Activated naive CD8-positive, alpha-beta T cell treated with anti-CD3 and anti-CD28 coated beads for 36 hours (primary cell): ENCODE measurements at places on chromosomes 5 and 9. TPM values are rescaled to one million over a fixed set of nuclear protein-coding genes. Genes with fewer than 3 reads are reported as not detected.

DNA sequence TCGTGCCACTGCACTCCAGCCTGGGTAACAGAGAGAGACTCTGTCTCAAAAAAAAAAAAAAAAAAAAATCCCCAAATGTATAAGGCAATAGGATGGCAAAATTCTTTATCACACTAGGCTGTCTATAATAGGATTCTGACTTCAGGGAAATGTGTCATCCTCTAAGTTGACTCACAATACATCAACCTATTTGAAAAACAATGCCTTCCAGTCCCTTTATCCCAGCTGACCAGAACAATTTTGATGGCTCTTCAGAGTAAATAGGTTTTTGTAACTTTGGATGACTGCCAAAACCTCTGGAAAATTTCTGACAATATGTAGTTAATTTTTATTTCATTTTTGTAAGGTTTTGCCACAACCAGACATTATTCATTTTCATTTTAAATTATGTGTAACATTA is 184.1 kb downstream of the CCDC192 start:
- DNase-seq, result no peak

GRCh38 chr5:124651663-124652513 is 94.6 kb downstream of the ZNF608 start:
- peak; percentile 44 for DNase-seq

DNA sequence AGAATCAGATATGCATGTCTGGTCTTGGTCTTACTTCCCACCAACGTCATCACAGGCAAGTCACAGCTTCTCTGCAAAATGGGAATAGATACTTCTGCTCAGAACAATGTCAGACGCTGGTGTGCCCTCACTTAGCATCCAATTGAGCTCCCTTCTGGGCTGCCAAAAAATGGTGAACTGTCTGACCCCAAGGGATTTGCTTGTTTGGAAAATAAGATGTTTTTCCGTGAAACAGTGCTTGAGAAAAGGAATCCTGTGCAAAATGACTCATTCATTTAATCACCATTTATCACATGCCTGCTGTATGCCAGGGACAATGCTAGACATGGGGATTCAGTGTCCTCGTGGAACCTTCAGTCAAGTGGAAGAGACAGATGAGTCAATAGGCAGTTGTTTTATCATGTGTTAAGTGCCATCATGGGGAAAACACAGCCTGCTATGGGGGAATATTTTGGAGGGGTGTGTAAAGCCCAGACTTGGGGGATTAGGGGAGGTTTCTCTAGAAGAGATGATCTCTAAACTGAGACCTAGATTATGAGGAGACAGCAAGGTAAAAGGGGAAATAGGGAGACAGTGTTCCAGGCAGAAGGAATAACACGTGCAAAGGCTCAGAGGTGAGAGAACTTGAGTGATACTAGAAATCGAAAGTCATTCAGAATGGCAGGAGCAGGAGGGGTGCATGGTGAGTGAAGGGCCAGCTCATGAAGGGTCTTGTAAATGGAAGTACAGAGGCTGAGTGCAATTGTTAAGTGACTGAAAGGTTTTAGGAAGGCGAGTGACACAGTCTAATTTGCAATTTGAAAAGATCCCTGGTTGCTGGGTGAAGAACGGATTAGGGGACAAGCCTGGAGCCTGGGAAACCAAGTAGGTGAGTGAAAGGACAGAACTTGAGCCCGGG is 3.9 kb downstream of the NIPAL4 start:
- no peak for DNase-seq

DNA sequence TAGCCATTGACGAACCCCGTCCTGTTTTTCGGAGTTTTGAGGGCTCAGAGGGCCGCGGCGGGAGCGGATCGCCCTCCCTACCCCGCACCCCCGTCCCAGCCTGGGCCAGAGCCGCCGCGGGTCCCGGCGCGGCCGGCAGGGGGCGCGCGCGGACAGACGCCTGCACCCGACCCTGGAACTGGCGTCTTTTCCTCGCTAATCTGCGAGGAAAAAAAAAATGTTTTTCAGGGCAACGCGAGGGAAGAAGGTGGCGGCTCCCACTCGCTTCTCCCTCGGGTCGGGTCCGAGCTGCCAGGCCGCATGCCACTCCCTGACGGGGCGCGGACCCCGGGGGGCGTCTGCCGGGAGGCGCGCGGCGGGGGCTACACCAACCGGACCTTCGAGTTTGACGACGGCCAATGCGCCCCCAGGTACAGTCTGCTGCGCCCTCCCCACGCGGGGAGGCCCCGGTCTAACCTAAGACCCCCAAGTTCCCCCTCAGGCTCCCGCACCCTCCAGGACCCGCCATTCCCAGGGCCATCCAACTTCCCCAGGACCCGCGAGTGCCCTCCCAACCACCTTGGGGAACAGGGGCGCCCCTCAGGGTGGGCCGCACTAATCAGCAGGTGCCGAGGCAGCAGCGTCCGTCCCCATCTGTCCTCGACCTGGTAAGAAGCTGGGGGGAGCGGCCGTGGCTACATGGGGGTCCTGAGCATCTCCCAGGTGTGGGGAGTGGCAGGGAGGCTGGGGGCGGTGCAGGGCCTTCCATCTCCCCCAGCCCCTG is at the start of gene KCNT1:
KCNT1 (plus strand) TSS at position 227 of the 763 bp plus-strand sequence; CDS start at position 301, 74 bp downstream.
- peak; percentile 73 for DNase-seq

DNA sequence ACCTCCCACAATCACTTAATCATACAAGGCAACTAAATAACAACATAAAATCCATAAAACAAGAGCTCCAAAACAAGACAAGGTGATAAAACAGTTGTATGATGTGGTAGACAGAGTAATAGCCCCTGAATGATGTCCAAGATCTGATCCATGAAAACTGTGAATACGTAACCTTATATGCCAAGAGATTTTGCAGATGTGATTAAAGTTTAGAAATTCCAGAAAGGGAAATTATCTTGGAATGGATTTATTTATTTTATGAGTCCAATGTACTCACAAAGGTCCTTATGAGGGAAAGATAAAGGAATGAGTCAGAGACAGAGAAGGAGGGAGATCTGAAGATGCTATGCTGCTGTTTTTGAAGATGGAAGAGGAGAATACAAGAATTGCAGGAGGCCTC is 1775.7 kb upstream of the C9orf72 start:
- no peak for DNase-seq

DNA sequence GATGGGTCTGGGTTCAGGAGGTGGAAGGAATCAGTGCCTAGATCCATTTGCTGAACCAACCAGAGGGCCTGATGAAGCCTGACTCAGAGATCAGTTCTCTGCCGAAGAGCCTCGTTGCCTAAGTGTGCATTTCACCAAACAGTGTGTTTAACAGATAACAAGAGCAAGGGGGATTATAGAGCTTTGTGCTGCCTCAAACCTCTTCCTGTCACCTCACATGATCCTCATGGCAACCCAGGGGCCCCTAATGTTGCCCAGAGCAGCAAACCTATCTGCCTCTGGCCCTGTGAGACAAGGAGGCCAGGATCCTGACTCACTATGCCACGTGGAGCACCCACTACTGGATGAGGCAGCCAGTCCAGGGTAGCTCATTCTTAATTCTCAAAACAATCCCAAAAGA is 66.3 kb upstream of the EPB41L4B start:
- no peak for DNase-seq

DNA sequence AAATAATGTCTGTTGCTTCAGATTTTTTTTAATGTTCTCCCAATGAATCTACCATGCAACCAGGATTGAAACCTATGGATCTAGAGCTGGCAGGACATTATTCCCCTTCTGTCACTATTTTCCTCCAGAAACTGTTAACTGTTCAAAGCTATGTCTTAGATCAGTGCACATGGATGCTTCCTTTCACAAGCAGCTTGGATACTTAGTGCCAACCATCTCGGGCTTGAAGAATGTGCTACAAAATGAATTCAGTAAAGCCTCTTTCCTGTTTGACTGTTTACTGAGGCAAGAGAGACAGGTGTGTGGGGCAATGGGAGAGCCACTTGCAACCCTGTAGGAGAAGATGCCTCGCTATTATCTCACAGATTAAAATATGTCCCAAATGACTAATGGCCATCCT is 774.8 kb downstream of the KCTD16 start:
- no peak for DNase-seq

- DNase-seq, result peak; percentile 85
These were observed at the start of gene FAM13B for GRCh38 chr5:138032572-138033385. FAM13B (minus strand) TSS chr5:138033079; CDS start chr5:138019111, 13,968 bp downstream.

DNA sequence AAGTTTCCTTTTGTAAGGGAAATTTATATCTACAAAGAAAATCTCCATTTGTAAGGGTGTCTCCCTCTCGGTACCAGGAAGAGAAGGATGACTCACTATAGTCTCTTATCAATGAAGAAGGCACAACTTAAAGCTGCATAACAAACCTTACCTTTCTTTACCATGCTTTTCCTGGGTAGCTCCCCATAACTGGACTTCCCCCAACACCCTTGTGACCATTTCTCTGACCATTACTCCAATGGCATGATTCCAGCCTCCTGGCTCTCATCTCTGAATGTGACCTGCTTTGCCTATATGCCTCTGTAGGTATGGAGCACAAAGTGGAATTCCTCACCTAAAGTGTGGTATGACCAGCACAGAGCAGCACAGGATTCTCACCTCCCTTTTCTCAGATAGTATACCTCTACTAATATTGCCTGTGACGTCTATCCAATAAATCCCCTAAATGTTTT is 62.8 kb downstream of the GNA14 start:
- no peak for DNase-seq

DNA sequence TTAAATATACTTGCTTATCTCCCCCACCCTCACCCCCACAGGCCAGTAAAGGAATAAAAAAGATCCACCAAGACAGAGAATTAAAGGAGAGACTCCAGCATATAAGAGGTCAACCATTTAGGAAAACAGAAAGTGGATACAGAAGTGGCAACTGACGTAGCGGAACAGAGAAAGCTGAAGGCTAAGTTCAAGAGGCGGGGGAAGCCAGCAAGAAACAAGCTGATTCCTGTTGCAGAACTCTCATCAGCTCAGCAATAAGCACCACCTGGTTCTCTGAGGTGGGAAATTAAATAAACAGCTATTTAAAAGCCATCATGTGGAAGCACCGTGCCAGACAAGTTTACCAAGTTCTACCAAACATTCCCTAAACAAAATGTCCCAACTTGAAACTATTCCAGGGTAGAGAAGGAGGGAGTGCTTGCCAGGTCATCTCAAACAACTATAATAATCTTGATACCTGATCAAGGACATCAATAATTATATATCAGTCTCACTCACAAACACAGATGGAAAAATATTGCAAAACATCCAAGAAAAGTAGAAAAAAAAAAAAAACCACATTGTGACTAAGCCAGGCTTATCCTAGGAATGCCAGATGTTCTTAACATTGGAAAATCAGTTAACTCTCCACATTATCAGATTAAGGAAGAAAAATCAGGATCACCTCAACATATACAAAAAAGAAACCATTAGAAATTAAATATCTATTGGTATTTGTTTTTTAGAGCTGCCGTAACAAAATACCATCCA is 7.3 kb upstream of the ARL15 start:
- no peak for DNase-seq

- DNase-seq, result no peak
These were observed 152.9 kb downstream of the AUH start for GRCh38 chr9:91208837-91209236.

DNA sequence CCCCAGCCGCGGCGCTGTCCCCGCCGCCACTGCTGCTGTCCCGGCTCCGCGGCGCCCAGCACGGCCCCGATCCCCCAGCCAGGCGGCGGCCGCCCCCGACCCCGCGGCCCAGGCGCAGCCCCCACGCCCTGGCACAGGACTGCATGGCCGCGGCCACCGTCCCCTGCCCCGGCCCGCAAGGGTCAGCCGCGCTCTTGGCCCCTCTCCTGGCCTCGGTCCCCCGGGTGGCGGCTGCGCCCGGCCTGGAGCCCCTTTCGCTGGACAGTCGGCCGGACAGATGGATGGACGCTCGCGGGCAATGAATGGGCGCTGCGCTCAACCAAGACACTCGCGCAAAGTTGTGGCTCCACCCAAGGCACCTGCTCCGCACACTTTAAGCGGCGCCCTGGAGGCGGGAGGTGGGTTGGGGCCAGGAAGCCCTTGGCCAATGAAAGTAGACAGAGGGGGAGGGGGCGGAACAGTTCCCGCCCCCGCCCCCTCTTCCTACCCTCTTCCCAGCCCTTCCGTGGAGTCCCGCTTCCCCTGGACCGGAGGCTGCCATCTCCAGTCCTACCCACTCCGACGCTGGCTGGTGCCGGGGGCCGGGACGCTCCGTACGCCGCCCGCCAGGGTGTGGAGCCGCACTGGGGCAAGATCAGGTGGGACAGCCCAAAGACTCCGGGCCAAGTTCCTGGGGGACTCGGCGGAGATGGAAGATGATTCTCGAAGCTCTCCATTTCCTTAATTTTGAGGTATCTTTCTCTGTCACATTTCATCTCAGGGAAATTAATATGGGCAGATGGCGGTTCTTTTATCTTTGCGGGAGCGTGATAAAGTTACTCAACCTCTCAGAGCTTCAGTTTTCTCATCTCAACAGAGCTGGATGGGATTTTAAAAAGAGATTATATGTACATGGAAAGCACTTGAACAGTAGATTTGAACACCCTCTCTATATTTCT is at the start of gene GLDC:
GLDC (minus strand) TSS at position 375 of the 938 bp plus-strand sequence; CDS start at position 145, 230 bp downstream.
- DNase-seq, result peak; percentile 37

The TNFSF8 gene
- total RNA-seq, result 59.9 TPM

The PCDHB6 gene
- not detected for total RNA-seq

The ZNF354C gene
- total RNA-seq, result 6.7 TPM

The PCDHA11 gene
- not detected for total RNA-seq

The ANKRA2 gene
- 14.3 TPM for total RNA-seq
